H7 (cell line): ENCODE measurements at places on chromosomes 1 and 21.

DNA sequence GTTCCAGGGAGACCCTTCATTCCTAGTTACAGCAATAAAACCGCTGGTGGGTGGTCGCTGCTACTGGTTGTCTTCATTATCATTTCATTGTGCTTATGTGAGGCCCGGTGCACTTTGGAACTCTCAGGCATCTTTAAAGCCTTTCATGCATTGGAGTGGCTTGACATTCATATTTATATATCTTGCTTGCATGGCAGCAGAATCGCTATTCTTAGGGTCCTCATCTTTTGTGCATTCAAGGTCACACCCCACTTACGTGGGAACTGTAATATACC lies 110.1 kb downstream of the ZBTB18 start:
- no peak for DNase-seq

DNA sequence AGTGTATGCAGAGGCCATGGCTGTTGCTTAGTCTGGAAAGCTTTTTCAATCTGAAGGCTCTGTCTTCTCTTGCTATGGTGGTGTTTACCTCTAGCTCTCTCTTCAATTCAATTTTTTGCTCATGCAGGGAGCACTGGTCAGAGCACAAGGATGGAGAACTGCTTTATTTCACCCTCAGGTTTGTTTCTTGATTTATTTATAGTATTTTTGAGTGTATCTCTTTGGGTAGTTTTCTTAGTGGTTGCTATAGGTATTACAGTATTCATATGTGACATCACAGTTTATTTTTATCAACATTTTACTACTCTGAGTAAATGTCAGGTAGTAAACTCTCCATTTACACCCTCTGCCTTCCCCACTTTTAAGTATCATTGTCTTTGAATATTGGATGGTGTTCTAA lies 147.9 kb downstream of the RASAL2 start:
- no peak for DNase-seq

- no peak for DNase-seq
These were observed 88.4 kb downstream of the C21orf91 start for GRCh38 chr21:17730782-17731181.

GRCh38 chr1:203152158-203153034 lies 23.2 kb downstream of the MYBPH start:
- DNase-seq = no peak

DNA sequence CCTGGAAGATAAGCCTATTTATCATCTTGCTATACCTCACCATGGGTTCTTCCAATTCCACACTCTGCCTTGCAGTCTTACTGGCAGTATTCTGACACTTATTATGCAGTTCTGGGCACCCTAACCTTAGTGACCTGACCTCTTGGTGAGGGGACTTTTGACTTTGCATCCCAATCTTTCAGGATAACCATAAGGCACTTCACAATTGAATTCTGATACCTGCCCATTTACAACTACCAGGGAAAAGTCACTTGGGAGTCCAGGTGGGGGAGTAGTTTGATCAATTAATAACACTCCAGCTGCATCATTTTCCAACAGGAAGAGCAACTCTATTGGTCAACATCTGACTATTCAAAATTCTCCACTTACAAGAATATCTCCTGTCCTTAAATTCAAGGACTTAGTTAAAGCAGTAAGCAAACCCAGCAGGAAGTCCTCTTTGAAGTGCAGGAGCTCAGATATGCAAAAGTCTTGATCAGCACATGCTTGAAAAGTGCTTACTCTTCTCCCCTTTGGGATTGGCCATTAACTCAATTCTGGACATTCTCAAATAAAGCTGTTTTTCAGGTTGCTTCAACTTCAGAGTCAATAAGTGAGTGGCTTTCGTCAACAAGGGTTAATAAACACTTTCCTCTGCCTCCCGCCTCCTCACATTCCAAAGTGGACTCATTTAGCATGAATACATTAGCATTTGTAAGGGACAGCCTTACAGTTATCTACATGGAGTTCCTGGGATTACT lies 177.4 kb upstream of the NRIP1 start:
- DNase-seq = peak; percentile 45

DNA sequence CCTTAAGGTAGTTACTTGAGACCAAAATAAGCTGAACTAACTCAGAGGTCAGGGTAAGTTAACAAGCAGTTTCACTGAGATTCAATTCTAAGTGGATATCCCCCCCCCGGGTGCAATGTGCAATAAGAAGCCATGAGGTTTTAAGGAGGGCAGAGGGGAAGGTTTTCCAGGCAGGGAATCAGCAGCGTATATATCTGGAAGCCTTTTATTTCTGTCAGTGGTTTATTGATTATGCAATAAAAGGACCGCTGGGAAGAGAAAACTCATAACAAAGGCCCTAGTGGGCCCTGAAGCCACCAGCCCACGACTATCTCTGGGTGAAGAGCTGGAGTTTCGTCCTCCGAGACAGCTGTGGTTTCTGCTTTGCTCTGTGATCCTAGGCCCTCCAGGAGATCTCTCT lies 53.1 kb upstream of the CTPS1 start:
- DNase-seq = no peak

DNA sequence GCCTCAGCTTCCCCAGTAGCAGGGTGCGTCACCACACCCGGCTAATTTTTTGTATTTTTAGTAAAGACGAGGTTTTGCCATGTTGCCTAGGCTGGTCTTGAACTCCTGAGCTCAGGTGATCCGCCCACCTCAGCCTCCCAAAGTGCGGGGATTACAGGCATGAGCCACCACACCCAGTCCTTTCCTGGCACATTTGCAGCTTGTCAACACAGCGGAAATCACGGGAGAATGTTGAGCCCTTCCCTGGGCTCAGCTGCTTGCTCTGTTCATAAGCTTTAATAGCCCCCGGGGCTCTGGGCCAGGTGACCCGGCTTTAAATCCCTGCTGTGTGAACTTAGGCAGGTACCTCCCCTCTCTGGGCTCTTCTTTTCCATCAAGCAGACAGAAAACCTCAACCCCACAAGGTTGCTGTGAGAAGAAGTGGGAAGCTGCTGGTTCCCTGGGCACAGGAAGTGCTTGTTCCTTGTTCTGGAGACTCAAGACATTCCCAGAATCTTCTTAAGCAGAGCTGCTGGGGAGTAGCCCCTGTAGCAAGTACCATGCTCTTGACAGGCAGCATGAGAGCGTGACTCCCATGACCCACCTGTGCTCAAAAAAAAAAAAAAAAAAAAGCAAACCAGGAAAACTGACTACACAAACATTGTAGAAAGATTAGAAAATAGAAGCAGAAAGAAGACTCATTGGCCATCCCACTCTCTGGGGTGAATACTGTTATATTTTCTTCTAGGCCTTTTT lies 14.5 kb upstream of the SELENON start:
- DNase-seq = no peak

GRCh38 chr1:228013935-228014930 lies 7.4 kb downstream of the WNT3A start:
- peak; percentile 43 for DNase-seq

DNA sequence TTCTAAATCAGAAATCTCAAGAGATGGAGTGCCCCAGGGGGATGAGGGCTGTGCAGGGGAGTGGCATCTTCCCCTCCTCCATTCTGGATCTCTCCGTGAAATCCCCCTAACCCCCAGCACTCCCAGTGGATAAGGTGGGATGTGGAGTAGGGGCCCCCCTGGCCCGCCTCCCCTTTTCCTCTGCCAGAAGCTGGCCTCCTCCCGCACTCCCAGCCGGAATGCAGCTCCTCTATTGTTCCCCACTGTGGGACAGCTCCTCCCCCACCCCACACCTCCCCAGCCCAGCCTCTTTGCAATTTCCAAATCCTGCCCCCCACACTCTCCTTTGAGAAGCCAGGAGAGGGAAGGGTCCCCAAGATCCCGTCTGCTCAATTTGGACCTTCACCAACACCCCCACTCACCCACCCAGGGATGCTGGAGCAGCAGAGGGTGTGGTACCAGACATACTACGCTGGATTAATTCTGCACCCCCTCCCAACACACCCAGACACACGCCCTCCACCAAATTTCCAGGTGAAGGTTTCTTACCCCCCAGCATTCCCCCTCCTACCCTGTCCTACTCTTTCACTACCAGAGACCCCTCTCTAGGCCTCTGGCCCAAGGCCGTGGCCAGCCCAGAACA lies 1.9 kb downstream of the MEX3A start:
- DNase-seq = peak; percentile 79

DNA sequence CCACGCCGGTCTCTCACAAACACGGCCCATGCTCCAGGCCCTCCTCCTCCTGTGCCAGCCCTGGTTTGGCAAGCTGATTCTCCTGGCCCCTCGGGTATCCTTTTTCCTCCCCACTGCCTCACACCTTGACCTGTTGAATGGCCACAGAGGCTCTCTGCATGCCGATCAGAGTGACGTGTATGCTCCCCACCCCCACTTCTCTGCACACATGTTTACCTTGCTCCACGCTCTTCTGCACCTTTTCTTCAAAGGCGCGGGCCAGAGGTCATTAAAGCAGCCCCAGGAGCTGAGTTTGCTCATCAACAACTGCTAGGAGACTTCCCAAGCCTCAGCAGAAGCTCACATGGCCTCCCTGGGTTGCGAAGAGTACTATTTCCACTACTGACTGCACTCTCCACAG lies 139.3 kb upstream of the EDN2 start:
- DNase-seq = no peak

DNA sequence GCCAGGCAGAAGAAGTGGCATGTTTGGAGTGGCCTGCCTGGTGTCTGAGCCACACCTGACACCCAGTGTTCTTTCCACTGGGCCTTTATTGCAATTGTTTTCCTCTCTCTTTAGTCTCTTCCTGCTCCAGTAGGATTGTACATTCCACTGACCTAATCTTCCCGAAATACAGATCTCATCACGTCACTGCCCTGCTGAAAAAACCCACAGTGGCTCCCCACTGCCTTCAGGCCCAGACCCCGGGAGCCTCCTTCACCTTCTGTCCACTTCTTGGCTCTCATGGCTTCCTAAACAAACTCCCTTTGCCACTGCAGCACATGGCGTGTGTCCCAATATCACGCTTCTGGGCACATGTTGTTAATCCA lies 25.3 kb upstream of the ATP5PO start:
- no peak for DNase-seq

DNA sequence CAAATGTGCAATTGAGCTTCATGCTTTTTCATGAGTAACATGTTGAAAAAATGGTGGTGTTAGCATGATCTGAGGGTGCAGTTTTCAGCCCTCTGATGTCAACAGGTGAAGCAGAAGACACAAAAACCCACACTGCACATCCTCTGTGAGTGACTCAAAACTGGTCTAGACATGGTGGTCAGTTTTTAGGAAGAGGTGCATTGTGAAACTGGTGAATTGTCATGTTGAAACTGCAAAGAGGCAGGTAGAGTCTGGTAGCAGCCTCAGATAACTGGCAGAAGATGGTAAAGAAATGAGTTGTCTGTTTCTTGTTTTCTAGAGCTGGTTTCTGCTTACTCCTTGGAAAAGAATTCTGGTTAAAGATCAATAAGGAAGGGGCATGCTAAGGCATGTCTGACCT lies 97.3 kb upstream of the HMCN1 start:
- DNase-seq = no peak

DNA sequence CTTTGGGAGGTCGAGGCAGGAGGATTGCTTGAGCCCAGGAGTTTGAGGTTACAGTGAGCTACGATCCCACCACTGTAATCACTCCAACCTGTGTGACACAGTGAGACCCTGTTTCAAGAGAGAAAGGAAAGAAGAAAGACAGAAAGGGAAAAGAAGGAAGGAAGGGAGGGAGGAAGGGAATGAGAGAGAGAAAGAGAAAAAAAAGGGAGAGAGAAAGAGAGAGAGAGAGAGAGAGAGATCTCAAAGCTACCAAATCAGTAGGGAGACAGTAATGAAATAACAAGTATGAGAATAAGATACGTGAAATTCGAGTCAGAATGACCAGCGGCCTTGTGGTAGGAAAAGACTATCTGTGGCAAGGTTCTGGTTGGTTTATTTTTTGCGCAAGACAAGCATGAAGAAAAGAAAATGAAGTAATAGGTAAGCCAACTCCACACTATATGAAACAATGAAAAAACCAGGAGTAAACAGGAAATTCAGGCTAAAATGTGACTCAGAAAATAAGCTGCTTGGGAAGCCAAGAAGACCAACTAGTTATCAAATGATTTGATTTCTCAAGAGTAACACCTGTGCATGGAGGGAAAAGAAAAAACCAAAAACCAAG lies 8.9 kb downstream of the MTF1 start:
- DNase-seq = no peak

GRCh38 chr1:59412718-59413326 lies 115.9 kb downstream of the FGGY start:
- no peak for DNase-seq

- no peak for DNase-seq
These were observed 219.0 kb upstream of the POU3F1 start for GRCh38 chr1:38265293-38266196.

DNA sequence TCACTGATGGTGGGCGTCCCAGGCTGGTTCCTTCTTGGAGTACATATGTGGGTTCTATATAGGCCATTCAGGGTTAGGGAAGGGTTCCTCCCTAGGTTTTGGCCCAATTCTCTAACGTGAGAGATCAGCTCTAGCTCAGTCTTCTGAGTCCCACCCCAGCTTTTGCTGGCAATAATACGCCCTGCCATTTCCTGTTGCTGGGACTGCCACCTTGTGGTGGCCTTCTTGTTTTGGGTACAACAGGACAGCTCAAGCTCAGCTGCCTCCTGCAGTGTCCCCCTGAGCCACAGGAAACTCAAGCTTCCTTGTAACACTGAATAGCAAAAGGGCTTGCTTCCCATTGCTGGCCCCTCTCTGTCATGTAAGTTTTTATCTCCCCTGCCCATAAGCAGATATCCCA lies 77.8 kb downstream of the BACH1 start:
- DNase-seq = peak; percentile 60

- DNase-seq = no peak
These were observed 378.9 kb downstream of the BRINP3 start for GRCh38 chr1:190098756-190099155.

GRCh38 chr1:110148961-110149360 lies 1.3 kb upstream of the SLC6A17 start:
- no peak for DNase-seq

- no peak for DNase-seq
These were observed 138.0 kb downstream of the RABGAP1L start for GRCh38 chr1:174297351-174297750.

GRCh38 chr21:45494851-45495680 lies 47.2 kb downstream of the SLC19A1 start:
- DNase-seq = no peak

DNA sequence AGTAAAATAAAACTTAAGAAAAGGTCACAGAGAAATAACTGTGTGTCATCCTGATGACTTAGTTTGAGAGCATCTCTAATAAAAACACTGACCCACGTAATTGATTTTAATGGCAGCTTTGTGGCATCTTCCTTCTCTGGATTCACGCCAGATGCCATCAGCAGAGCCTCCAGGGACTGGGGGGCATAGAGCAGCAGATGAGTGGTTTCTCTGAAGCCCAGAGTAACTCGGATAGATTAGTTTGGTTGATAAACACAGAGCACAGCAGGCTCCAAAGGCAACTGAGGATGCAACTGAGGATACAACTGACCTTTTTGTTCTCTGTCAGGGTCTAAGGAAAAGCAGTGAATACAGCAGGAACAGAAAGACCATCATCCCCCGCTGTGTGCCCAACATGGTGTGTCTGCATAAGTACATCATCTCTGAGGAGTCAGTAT lies 180.8 kb downstream of the RPS6KC1 start:
- DNase-seq = peak; percentile 48
